ENCODE measurements at places on chromosomes 3 and 15.

DNA sequence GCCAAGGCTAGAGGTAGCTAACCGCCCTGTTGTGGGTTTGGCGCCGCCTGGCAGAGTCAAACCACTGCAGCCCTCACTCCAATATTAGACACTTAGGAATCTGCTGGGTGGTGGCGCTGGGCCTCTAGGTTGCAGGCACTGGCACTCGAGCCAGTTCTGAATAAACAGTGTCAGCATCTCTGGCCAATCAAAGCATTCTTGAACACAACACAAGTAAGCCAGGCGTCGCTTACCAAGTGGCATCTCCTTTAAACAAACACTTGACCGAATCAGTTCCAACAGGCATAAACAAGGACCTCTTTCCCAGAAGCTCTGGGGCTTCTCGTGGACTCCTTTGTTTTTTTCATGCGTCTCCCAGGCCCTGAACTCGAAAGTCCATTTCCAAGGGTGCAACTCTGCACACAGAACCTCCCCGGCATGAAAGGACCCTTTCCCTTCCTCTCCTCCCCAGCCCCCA is 82.3 kb downstream of the LRIG1 start:
- peak; percentile 47 for DNase-seq

GRCh38 chr3:81788610-81789009 is 27.2 kb upstream of the GBE1 start:
- DNase-seq = no peak

- no peak for DNase-seq
Measured at GRCh38 chr3:153625506-153625905, 463.5 kb downstream of the RAP2B start.

GRCh38 chr3:184759666-184760200 is 47.9 kb upstream of the MAGEF1 start:
- no peak for DNase-seq

DNA sequence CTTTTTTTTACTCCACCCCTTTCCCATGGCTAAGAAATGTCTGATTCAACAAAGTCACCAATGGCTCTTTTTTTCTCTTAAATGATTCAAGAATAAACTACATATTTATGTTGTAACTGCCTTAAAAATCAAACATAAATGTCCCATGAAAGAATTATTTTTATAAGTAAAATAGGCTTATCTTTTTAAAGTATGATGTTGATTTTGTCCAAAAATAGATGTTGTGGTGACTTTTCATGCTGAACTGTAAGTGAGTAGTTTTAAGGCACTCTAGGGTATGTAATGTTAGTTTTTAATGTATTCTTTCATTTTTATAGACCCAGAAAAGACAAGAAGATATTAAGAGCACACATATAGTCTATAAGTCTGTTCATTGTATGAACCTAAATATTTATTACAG is 594.9 kb downstream of the NLGN1 start:
- no peak for DNase-seq

DNA sequence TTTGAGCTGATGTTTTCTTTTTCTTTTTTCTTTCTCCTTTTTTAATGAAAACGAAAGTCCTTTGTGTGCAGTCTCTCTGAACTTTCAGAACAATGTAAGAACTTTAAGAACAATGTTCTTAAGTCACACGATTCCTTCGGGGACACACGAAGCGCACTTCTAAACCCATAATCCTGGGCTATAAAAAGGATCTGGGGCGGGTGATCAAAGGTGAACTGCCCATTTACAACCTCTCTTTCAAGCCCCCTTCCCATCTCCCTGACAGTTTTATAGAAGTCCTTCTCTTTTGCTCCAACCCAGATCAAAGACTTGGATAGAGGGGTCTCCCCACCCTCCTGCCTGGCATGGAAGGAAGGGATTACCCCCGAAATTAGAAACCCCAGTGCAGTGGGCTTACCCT is 126.8 kb downstream of the BDH1 start:
- DNase-seq = no peak

GRCh38 chr3:28645149-28645548 is 296.5 kb upstream of the AZI2 start:
- no peak for DNase-seq

DNA sequence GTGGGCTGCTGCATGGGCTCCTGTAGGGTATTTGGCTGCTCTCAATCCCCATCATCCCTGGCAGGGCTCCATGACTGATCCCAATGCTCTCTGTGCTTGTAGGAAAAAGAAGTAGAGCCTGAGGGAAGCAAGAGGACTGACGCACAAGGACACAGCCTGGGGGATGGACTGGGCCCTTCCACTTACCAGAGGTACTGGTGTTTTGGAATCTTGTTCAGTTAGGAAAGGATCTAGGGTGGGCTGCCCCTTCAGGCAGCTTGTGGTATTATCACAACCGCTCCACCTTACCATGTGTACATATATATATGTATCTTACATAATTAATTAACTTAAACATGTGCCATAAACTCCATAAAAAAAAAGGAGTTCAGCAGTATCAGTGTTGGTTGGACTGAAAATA is 1.3 kb downstream of the SLC28A2 start:
- no peak for DNase-seq

GRCh38 chr3:69145688-69146087 is 23.3 kb upstream of the LMOD3 start:
- no peak for DNase-seq

DNA sequence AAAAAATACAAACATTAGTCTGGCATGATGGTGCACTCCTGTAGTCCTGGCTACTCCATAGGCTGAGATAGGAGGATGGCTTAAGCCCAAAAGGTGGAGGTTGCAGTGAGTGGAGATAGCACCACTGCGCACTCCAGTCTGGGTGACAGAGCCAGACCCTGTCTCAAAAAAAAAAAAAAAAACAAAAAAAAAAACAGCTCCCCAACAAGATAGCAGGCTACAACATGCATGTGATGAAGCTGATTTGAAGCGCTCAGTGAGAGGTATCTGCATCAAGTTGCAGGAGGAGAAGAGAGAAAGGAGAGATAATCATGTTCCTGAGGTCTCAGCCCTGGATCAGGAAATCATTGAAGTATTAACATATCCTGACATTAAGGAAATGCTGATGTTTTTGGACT is 608 bp upstream of the PPCDC start:
- no peak for DNase-seq

- DNase-seq = no peak
Measured at GRCh38 chr3:184472723-184473428, 88.7 kb upstream of the EPHB3 start.

- no peak for DNase-seq
Measured at GRCh38 chr3:149892371-149892770, 78.3 kb downstream of the PFN2 start.

DNA sequence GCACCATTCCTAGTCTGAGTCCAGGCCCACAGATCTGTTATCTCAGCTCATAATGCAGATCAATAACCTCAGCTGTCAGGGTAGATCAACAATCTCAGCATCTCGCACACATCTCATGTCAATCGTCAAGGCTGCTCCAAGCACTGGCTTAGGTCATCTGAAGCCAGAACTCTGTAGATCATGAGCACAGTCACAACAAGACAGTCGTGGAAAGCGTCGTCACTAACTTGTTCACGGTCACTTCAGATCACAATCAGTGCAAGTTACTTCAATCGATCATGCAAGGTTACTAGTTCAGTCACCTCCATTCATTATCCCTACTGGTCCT is 71.8 kb downstream of the RBPMS2 start:
- no peak for DNase-seq

- no peak for DNase-seq
Measured at GRCh38 chr3:38990621-38991020, 61.1 kb downstream of the SCN11A start.

DNA sequence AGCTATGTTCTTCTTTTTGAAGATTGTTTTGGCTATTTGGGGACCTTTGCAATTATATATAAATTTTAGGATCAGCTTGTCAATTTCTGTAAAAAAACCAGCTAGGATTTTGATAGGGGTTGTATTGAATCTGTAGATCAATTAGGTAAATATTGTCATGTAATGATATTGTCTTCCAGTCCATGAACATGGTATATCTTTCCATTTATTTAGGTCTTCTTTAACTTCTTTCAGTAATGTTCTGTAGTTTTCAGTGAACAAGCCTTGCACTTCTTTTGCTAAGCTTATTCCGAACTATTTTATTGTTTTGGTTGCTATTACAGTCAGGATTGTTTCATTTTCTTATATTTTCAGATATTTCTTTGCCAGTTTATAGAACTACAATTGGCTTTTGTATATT is 175.8 kb upstream of the RARB start:
- no peak for DNase-seq
